Cardiac septum (tissue), 1 donor: ENCODE measurements at places on chromosomes 12 and 14. TPM values are rescaled to one million over a fixed set of nuclear protein-coding genes. Genes with fewer than 3 reads are reported as not detected.

- no peak for DNase-seq
These were observed 18.9 kb upstream of the CD27 start for GRCh38 chr12:6425590-6426531.

- no peak for DNase-seq
These were observed 789.2 kb upstream of the FBXO33 start for GRCh38 chr14:40221428-40221827.

SLC10A1 gene
- total RNA-seq = not detected

GALNT6 gene
- 0.65 TPM for total RNA-seq

CPNE6 gene
- total RNA-seq = 1.4 TPM

DNA sequence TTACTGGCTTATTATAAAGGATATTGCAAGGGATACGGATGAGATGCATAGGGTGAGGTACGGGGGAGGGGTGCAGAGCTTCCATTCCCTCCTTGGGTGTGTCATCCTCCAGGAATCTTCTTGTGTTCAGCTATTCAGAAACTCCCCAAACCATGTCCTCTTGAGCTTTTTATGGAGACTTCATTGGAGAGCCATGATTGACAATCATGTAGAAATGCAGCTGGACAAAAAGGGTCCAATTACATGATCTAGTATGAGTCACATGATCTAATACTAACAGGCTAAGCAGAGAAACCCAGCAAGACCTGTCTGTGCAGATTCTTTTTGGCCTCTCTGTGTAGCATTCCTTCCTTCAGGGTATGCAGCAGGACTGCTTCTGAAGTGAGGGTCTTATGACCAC is 23.9 kb upstream of the FLVCR2 start:
- no peak for DNase-seq

CCDC184 gene
- total RNA-seq = 0.67 TPM

PRR13 gene
- 61.5 TPM for total RNA-seq

DNA sequence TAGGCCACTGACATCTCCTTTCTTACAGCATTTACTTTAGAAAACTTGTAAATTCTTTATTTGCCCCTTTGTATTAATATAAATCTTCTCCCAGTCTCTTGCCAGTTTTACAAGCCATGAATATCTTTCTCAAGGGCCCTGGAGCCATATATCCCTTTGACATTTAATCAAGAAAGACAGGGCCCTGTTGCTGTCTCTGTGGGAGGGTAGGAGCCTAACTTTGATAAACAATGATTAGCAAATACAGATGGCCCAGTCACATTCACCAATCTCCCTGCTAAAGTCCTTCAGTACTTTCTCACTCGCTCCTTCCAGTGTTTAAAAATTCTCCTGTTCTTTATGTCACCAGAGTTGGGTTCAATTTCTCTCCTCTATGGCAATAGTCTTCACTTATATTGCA is 479.8 kb upstream of the USP15 start:
- no peak for DNase-seq

DNA sequence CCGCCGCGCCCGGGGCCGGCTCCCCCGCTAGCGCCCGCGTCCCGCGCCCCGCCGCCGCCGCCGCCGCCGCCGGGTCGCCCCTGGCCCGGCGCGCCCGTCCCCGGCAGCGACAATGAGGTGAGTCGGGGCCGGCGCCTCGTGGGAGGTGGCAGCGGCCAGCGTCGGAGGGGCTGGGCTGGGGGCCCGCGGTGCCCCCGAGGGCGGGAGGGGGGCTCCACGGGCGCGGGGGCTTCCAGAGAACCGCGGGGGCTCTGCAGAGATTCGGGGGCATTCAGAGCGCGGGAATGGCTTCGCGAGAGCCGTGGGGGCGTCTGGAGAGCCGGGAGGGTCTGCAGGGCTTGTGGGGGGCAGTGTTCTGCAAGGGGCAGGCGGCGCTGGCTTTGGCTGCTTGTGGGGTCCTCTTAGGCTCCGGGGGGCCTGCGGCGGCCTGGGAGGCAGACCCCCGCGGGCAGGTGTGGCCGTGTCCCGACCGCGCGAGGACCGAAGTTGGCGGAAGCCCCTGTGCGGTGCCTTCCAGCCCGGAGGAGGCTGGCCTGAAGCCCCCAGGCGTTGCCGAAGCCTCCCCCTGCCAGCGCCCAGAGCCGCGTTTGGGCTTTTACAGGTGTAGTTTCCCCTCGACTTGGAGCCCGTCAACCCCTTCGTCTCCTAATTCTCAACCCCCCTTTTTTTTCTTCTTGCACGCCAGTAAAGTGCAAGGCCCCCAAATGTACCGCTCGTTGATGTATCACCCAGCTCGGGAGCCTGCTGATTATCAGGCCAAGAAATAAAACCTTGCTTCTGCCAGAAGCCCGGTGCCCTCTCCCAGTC is 93.1 kb upstream of the EVL start:
- no peak for DNase-seq

IFNG-AS1 gene
- 0.19 TPM for total RNA-seq

- DNase-seq = no peak
These were observed 19.2 kb upstream of the CORO1C start for GRCh38 chr12:108750526-108750925.

DNA sequence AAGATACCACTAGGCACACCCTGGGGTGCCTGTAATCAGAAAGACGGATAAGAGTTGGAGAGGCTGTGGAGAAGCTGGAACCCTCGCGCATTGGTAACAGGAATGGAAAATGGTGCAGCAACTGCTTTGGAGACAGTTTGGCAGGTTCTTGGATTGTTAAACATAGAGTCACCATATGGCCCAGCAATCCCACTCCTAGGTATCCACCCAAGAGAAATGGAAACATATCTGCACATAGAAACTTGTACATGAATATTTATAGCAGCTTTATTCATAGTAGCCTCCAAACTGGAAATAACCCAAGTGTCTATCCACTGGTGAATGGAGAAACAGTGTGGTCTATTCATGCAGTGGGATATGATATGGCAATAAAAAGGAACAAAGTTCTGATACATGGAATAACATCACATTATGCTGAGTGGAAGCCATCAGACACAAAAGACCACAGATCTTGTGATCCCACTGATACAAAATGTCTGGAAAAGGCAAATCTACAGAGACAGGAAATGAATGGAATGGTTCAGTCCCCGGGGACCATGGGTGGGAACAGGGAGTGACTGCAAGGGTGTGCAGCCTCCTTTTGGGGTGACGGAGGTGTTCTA is 45.4 kb downstream of the JAG2 start:
- DNase-seq = peak; percentile 54

DNA sequence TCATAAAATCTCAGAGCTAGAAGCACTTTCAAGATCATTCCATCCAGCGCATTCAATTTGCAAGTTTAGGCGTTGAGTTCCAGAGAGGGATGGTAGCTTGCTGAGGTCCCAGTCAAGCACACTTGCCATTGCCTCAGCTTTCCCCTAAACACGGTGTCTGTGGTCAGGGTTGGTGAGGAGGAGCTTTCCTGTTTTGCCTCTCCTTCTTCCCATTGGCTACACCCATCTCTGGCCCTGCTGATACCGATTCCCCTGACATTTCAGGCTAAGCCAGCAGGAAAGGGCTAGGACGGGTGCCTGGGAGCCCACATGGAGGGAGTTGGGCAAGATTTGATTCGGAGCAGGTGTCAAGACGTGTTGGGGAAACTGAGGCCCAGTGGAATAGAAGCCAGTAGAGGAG is 9.1 kb downstream of the NFATC4 start:
- no peak for DNase-seq

LIN7A gene
- 17.3 TPM for total RNA-seq

TMEM179 gene
- 0.89 TPM for total RNA-seq

DNA sequence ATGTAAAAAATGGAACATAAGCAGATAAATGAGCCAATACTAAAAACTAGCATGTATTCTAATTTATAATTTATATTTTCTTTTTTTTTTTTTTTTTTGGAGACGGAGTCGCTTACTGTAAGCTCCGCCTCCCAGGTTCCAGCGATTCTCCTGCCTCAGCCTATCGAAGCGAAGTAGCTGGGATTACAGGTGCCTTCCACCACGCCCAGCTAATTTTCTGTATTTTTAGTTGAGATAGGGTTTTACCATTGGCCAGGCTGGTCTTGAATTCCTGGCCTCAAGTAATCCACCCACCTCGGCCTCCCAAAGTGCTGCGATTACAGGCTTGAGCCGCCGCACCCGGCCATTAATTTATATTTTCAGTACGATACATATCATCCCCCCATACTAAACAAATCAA is 2.7 kb downstream of the MAPK1IP1L start:
- DNase-seq = no peak

GRCh38 chr14:100525615-100526014 is 61.6 kb downstream of the BEGAIN start:
- peak; percentile 49 for DNase-seq

GRCh38 chr12:39074063-39074462 is 168.7 kb upstream of the CPNE8 start:
- DNase-seq = no peak

GRCh38 chr14:104545151-104545941 is 34.2 kb upstream of the C14orf180 start:
- DNase-seq = peak; percentile 60

EML1 gene
- 29.9 TPM for total RNA-seq

- no peak for DNase-seq
These were observed 113.3 kb upstream of the SOX5 start for GRCh38 chr12:24062642-24063245.

C12orf50 gene
- total RNA-seq = 0.05 TPM

MAP1LC3B2 gene
- total RNA-seq = 1.9 TPM

ACIN1 gene
- total RNA-seq = 72.4 TPM

KRT85 gene
- not detected for total RNA-seq

CLEC4A gene
- 0.35 TPM for total RNA-seq

LTBP2 gene
- 93.7 TPM for total RNA-seq

DNA sequence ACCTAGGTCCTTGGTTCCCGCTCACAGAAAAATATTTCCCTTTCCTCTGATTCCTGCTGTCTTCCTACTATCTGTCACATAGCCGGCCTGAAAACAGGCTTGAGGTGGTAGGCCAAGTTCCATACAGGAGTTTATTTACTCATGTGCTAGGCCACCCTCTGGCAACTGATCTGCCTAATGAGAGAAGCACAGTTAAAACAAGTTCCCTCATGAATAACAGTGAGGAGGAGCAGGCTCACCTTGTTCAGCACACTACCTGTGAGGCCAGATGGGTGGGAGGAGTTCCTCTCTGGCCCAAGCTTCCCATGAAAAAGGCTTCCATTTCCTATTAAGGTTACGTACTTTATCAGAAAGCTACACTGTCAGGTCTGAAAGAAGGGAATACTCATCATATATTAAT is 206.0 kb downstream of the MYRFL start:
- DNase-seq = no peak

GRCh38 chr14:34046799-34047520 is 96.1 kb upstream of the EGLN3 start:
- no peak for DNase-seq

DNA sequence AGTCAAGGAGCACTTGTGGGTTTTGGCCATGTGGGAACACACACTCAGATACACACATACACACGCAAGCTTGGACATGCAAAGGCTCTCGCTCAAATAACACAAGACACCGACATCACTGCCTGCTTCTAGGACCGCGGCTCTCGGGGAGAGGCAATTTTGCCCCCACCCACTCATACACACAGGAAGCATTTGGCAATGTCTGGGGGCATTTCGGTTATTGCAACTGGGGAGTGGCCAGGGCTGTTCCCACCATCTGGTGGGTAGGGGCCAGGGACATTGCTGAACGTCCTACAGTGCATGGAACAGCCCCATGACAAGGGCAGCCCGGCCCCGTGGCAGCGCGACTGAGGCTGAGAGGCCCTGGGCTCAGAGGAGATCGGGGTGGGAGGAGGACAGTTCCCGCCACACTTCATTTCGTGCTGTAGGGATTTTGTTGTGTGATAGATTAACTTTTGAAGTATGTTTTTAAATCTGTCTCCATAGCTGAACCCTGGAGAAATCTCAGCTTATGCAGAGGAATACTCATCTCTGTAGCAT is 35.6 kb downstream of the RIMBP2 start:
- no peak for DNase-seq

GRCh38 chr14:68727315-68728047 is 65.4 kb downstream of the ZFP36L1 start:
- no peak for DNase-seq

DNA sequence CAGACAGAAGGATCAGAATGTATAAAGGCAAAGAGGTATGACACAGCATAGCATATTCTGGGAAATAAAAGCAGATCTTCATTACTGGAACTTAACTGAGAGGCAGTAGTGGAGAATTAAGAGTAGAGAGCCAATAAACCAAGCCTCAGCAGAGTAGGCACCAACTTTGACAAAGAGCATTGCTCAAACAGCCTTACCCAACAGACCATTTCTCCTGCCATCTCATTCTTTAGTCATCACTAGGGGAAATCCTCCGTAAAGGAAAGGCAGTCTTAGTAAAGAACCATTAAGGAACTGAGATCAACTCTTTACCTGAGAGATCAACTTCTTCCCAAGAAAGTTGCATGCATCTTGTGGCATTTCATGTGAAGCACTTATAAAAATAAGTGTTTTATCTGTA is 36.6 kb downstream of the SENP1 start:
- no peak for DNase-seq

- no peak for DNase-seq
These were observed 64.9 kb upstream of the STRN3 start for GRCh38 chr14:31090883-31091764.

DNA sequence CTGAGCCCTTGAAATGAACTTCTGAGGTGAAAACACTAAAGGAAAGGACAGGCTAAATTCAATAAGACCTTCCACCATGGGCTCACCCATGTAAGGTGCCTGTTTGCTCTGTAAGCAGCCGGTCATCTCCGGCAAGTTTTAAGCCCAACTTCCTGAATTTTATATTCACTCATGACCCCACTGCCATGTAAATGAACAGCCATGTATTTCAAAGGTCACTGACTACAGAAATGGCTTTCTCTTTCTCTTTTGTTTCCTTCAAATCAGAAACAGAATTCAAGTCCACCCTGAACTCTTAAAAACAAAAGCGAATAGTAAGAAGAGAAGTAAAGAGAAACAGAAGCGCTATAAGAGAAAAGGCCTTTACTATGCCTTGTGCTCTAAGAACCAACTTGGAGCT is 61.7 kb upstream of the OVCH1 start:
- no peak for DNase-seq
